Brain pericyte (primary cell): ENCODE measurements at places on chromosomes 4 and X.

- DNase-seq, result no peak
Observed at GRCh38 chr4:52059372-52059771, 8.3 kb downstream of the SPATA18 start.

GRCh38 chr4:159757499-159757898 is 654.6 kb downstream of the RAPGEF2 start:
- no peak for DNase-seq

DNA sequence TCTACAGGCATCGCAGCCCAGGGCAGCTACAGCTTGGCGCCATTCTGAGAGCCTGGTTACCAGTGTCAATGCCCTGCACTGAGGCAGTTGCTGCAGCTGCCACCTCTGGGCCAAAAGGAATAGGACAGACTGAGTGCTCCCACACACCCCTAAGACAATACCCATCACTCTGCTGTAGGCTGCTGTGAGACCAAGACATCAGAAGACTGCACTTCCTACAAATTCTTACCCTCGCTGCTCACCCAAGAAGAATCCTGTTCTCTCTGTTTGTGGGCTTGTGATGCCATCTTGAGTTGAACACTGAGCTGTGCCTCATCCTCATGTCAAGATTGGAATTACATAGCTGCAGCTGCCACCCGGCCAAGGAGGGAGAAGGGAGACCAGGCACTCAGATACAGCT is 1847.0 kb upstream of the PCDH10 start:
- DNase-seq, result no peak

GRCh38 chrX:110250847-110251246 is 67.0 kb downstream of the AMMECR1 start:
- DNase-seq, result no peak

DNA sequence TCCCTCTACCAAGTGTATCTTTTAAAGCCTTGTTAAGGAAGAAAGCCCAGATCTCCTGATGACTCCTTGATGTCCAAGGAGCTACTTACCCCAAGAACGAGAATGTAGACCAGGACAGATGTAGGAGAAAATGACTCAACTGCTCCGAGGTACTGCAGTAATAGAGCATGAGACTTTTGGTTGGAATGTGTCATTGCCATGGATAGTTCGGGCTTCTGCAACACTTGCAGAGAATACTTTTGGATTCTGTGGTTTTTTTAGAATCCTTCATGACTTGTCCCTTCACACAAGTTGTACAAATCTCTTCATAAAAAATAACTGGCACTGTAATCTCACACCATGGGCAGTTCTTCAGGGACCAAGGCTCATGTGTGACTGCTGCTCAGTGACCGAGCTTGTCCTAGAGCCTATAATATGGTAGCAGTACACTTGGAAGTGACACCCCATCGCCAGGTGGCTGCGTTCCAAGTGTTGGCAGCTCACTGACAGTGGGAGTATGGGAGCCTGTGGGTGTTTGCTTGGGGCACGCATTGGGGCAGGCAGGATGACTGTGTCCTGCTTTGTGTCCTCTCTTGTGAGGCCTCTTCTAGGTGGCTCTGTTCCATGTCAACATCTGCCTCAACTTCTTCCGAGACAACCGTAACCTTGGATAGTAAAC is 87.9 kb upstream of the WDR1 start:
- DNase-seq, result no peak

- no peak for DNase-seq
Observed at GRCh38 chr4:98720871-98721480, 62.6 kb upstream of the TSPAN5 start.

GRCh38 chrX:45714866-45715265 is 514.2 kb upstream of the DIPK2B start:
- DNase-seq, result no peak
